ENCODE measurements at places on chromosomes 5 and 9. TPM values are rescaled to one million over a fixed set of nuclear protein-coding genes. Genes with fewer than 3 reads are reported as not detected.

- DNase-seq, result no peak
Measured at GRCh38 chr5:78660401-78660800, 11.8 kb upstream of the LHFPL2 start.

DNA sequence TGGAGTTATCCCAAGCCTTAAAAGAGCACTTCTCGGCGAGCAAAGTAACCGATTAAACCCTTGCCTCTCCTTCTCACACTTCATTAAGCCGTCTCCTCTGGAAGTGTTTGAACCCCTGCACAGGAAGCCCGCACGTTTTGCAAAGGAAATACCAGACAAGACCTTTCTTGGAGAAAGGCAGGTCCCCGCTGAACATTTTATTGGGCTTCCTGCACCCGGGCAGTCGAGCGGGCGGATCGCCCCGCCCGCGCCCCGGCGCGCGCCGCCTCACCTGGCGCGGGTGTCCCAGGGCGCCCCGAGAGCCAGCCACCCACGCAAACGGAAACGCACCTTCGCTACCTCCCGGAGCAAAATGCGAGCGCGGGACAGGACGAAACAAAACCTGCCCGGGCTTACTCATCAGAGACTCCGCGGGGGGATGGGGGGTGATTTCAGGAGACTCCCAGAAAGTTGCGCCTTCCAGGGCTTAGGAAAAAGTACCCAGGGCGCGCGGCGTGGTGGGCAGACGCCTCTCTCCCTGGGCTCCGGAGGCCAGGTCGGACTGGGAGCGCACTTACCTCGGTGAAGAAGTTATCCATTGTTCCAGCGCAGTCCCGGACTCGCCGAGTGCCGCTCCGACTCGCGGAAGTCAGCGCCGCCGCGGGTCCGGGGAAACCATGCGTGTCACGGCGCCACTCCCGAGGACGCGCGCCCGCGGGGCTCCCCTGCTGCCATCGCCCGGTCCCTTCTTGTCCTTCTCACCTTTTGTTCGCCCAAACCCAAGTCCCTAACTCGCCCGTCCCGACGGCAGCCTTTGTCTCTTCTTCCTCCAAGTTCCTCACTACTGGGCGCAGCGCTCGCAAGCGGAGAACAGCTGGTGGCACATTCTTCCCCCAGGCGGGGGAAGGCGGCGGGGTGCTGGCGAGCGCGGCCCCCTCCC lies 598 bp downstream of the MYO10 start:
- peak; percentile 39 for DNase-seq

DNA sequence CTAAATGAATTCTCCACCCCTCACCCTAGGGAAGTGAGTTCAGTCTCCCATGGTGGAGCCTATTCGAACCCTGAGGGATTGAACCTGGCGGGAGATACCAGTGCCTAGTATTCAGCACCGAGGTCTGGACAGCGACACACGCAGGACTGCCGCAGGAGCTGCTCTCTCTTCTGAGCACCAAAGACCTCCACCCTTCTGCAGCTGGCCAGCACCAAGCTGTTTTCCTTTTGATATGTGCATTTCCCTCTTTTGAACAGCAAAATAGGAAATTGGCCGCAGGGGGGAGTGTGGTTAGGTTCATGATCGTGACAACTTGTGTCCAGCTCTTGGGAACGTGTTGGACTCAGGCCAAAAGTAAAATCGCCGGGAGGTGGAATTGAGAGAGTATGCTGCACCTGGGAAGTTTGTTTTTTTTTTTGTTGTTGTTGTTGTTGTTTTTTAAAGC lies 1.2 kb upstream of the PCSK1 start:
- no peak for DNase-seq

GRCh38 chr5:85000671-85001070 lies 616.0 kb upstream of the EDIL3 start:
- no peak for DNase-seq

- no peak for DNase-seq
Measured at GRCh38 chr9:73649552-73649951, 497.9 kb downstream of the ANXA1 start.

LCP2 gene
- 89.5 TPM for polyA plus RNA-seq

DNA sequence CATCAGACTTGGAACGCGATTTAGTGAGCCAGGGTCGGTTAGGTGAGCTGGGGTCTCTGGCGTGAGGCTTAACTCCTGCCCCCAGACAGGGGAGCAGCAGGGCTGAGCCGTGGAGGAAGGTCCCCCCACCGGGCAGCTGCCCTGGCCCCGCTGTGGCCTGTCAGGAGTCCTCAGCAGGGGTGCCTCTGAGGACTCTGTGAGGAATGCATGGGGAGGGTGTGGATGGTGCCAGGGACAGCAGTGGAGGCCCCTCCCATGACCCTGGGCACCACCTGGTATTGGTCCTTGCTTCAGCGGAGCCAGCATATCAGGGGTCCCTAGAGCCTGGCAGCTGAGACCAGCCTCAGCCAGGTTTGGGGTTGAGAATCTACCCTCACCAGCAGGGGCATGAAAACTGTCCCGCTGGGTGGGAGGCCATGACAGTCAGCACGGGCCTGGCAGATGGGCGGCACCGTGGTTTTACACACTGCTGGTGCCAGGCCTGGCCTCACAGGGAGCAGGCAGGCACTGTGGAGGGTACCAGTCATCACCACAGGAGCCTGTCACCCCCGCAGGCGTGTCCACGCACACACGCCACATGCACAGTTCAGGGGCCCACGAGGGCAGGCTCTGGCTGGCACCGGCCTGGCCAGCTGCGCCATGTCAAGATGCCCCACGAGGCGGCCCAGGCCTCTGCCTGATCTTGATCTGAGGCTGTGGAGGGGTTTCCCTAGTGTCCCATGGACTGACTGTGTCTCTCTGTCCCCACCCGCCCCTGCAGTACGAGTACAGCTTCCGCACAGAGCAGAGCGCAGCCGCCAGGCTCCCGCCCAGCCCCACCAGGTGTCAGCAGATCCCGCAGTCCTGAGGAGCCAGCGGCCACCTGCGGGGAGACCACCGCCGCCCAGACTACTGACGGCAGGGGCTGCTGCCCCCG lies 111.1 kb upstream of the LMX1B start:
- DNase-seq, result no peak

PPP1R26 gene
- polyA plus RNA-seq, result 0.60 TPM

DNA sequence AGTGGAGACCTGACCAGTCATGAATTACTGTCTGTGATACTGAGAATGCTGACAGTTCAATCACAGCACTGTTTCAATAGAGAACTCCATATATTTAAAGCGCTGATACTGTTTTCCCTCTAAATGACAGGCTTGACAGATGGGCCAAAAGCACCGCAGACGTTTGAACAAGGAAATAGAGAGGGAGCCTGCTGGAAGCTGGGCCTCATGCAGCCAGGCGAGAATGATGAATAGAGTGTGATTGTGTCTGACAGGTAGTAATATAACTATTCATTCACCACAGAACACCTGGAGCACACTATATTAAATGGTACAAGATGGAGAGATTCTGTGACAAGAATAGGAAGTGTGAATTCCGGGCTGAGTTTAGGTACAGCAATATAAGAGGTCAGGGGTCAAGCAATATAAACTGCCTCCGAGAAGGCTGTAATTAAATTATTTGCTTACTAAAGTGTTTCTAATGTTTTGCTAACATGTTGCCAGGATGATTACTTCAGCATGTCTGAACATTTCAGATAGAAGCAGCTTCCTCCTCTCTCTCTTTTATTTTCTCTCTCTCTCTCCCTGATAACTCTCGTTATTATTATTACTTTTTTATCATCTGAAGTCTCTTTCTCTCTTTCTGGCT lies 297.7 kb downstream of the CSNK1G3 start:
- no peak for DNase-seq

TMEM174 gene
- polyA plus RNA-seq, result not detected

- no peak for DNase-seq
Measured at GRCh38 chr5:118220556-118221195, 767.7 kb downstream of the DTWD2 start.

DNA sequence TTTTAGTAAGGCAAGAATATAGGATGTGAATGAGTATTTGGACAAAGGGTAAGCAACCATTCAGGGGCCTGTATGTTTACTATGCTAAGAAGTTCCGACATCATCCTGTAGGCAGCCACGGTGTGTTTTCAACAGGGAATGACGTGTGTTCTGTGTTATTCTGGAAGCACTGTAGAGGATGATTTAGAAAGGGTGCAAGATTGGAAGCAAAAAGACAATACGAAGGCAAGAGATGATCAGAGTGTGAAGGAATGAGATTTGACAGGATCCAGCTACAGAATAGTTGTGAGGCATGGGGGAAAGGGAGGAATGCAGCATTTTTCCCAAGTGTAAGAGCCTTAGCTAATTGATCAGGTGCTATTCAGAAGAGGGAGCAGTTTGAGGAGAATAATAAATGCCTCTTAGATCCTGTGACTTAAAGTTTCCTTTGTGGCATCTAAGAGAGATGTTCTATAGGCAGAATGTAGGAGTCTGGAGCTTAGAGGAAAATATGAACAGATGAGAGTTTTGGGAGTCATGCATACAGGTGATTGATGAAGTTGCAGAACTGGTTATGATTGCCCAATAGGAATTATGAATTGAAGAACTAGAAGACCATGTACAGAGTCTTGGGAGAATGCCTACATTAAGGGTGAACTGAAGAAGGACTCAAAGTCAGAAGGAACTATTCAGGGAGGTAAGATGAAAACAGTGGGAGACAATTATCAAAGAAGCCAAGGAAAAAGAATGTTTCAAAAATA lies 2.5 kb downstream of the SMC5 start:
- DNase-seq, result no peak

DNA sequence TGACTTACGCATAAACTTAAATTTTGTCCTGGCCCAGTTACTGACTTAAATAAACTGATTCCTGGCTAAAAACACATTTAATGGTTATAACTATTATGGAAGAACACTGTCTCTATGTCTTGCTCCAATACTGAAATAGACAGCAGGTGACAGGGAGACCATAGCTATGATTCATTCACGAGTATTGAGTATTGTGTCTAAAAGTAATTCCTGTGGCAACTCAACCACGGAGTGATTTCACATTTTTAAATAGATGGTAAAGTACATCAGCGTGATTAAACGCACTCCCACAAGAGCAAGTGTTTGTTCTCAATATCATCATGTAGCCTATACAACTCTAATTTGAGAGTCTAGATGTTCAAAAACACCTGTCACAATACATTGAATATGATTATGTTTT lies 35.9 kb upstream of the PCSK1 start:
- DNase-seq, result no peak

GRCh38 chr5:37966871-37967270 lies 127.0 kb upstream of the GDNF start:
- DNase-seq, result no peak
